Activated CD4-positive, alpha-beta T cell treated with anti-CD3 and anti-CD28 coated beads for 24 hours (primary cell): ENCODE measurements at places on chromosomes 13 and 19.
A peak's percentile ranks its signal among the peaks of the same experiment; 100 is the strongest.

DNA sequence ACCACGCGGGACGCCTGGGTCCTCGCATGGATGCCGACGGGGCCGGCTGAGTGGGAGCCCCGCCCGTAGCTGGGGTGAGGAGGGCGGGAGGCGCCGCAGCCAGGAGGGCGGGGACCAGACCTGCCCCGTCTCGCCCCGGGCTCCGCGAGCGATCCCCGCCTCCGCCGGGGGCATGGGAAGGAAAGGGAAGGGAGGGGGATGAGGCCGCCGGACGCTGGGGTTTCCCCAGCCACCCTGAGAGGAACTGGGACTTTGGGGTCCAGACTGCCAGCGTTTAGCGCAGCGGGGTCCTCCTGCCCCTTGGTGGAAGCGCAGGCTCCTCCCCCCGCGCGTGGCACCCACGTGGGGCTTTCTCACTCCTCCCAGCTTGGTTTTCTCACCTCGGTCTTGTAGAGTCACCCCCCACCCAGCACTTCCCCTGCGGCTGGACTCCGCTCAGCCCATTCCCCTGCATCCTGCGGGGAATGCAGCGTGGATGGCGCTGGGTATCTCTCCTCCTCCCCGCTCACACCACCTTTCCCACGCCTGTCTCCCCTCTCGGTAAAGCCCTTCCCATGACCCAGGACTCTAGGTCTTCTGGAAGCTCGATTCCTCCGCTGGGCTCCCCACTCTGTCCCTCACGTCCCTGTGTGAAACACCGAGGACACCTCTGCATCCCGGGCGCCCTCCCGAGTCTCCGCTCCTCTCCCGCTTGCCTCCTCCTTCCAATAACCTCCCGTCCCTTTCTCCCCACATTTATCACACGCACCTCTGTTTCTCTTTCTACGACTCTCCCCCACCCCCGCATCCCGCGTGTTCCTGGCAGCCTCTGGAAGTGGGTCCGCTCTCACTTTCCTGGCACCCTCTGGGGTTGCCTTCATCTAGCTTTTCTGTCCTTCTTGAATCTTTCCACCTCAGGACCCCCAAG is 2.1 kb downstream of the TGFB1 start:
- DNase-seq = peak; percentile 68

DNA sequence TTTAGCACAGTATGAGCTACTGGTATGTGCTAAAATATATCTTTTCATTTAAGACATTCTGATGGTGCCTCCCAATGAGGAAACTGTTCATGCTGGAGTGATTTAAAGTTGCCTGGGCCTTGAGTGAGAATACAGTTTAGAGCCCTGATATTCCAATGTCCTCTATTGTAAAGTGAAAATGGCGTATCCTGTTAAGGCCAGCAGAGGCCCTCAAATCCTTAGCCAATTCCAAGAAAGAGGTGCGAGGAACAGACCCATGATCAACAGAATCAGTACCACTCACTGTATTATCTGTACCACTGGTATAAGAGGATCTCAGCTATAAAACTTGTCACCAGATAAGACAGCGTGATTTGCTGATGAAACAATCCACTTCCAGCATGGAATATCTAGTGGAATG is 273.1 kb upstream of the SLITRK5 start:
- DNase-seq = no peak

DNA sequence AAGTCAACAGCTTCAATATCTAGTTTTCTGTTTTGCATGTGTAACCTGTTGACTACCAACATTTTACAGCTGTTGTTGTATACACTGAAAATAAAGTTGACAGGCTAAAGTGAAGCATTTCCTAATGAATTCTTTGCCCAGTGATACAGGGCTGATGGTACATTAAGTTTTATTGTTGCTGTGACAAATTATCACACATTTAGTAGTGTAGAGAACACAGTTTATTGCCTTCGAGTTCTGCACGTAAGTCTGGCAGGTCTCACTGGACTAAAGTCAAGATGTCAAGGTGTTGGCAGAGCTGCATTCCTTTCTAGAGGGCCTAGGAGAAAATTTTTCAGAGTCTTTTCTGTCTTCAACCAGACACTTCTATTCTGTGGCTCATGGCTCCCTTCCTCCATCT is 184.2 kb downstream of the SLITRK6 start:
- no peak for DNase-seq

GRCh38 chr19:48514123-48514458 is 2.5 kb upstream of the LMTK3 start:
- DNase-seq = no peak

DNA sequence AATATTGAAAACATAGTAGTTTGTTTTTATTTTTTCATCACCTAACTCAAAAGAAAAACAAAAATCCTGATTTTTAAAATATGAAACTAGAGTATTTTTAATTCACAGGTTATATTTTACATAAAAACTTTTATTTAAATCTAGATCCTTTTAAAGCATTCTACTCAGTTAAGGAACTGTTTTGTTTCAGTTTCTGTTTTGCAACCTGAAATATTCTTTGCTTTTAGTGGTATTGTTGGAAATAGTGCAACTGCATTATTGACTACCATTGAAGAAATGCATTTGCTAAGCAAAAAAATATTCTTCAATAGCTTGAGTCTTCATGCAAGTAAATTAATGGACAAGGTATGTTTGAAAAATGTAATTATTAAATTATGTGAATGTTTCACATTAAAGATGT is 43.8 kb downstream of the COG6 start:
- DNase-seq = no peak

DNA sequence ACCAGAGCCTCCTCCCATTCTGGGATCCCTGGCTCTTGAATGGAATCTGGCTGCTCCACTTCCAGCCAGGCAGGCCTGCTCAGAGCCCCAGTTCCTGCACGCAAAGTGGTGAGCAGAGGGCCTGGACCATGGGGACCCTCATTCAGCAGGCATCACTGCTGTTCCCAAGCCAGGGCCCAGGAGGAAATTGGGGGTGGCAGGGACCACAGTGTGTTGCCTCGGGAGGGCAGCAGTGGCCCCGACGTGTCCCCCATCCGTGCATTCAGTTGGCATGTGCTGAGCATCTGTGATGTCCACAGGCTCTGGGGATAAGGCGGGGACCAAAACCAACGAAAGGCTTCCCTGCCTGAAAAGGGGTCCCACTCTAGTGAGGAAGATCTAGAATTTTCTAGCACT is 11.2 kb downstream of the CCDC97 start:
- no peak for DNase-seq

GRCh38 chr19:45118106-45118505 is 25.1 kb downstream of the PPP1R37 start:
- no peak for DNase-seq

DNA sequence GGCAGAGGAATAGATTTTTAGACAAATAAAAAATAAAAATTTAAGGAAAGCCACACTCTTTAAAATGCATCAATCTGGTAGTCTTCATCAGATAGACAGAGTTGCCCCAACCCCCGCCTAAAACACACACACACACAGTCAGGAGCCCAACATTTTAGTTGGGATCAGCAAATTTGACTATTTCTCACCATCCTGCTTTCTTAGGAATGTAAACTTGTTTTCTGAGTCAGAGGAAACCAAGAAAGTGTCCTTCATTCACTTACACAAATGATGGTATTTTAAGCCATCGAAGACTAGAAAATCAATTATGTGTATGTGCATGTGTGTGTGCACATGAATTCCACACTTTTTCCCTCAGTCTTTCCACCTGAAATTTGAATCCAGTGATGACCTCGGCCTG is 1657.5 kb downstream of the SLITRK1 start:
- no peak for DNase-seq

DNA sequence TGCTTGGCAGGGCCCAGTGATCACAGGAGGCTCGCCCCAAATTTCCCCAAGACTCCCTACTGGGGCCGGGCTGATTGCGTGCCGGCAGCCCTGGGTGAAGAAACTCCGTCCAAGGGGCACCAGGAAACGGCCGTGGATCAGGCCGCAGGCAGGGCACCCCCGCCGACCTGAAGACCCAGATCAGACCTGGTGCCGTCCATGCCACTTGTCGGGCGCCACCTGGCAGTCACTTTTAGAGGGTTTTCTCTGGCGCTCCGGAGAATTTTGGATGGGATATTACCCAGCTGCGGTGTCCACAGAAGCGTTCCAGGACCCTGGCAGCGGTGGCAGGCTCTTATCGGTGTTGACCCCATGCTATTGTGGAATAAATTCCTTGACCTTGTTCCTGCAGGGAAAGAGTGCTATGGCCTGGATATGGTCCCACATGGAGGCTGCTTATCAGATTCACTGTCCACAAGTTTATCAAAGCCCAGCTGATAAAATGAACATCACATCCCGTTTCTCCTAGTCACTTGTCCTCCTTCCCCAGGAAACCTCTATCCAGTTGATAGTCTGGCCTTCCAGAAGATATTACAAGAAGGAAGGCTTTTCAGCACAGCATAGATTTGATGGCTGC is 38.2 kb downstream of the IGFL2 start:
- DNase-seq = no peak

DNA sequence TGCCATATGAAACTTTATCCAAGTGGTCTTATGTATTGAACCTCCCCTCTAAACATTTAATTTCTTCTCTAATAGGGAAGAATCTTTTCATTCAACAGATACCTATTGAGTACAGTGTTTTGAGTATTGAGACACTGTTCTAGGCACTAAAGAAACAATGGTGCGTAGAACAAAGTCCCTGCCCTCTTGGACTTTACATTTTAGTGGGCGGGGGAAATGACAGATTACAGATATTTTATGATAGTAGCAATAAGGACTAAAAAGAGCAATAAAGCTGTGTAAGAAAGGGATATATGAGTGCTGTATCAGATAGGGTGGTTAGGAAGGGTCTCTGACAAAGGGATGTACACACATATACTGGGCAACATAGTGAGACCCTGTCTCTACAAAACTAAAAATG is 5.4 kb downstream of the NUDT15 start:
- no peak for DNase-seq

DNA sequence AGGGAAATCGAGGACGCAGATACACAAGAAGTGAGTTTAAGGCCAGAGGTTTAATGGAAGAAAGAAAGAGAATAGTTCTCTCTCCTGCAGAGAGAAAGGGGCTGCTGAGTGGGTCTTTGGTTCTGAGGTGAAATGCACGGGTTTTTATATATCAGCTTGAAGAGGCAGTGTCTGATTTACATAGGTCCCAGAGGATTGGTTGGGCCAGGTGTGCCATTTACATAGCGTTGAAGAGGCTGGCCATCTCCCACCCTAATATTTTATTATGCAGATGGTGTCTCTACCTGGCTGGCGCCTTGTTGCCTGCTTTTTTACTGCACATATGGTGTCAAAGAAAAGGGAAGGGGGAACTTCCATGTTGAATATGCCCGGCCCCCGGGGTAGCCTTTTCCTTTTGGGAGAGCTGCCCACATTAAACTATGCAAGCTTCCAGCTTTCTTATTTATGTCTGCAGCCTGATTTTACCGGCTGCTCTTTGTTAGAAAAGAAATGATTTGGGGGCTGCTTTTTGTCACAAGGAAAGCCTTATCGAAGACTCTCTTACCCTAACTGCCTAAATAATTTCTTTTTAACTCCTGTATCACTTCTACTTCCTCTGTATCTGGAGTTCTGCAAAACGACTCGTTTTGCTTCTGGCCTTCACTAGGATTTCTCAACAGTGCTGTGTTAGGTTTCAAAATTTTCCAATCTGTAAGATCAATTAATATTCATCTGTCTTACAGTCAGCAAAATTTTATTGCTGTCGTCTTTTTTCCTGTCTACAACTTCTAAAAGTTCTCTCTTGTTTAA is 268.5 kb downstream of the B3GLCT start:
- DNase-seq = no peak

DNA sequence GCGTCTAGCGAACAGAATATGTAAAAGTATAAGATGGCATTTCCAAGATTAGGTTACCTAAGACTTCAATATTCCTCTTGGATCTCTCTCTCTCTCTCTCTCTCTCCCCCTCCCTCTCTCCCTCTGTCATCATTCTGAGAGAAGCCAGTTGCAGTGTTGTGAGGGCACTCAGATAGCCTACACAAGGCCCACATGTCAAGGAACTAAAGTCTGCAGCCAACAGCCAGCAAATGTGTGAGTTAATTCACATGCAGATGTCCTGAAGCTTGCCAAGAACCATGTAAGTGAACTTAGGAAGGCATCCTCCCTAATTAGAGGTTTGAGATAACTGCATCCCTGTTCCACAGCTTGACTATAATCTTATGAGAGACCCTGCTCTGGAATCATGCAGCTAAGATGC is 822.9 kb upstream of the PRR20A start:
- DNase-seq = no peak
